CD4-positive, alpha-beta T cell treated with Interleukin-15 for 4 hours (primary cell): ENCODE measurements at places on chromosomes 13 and 19.

DNA sequence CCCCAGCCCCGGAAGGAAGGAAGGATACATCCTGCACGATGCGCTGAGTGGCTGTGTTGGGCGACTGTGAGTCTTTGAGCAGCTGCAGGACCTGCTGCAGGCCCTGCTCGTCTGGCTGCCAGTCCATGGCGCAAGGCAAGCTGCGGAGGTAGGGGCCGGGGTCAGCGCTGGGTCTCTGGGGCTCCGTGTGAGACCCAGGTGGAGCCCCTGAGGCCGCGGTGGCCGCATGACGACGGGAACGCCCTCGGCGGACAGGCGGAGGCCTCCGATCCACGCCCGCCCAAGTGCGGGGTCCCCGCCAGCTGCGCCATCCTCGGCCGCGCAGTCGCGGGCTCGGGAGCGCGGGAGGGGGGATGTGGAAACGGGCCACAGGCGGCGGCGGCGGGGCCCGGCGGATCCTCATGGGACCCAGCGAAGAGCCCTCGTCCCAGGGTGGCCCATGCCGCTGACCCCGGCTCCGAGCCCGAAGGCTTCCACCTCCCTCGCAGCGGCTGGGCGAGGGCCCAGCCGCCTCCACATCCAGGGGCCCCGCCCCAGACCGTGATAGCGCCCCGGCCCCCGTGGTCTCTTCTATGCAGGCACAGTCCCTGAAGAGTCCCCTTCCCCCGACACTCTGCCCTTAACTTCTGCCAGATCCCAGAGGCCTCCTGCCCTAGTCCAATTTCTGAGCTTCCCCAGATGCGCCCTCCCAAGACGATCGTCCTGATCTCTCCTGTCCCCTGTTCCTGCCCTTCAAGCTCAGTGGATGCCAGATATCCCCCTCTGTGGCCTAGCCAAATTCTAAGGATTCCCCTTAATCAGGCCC lies 2.7 kb downstream of the TNPO2 start:
- DNase-seq: no peak

DNA sequence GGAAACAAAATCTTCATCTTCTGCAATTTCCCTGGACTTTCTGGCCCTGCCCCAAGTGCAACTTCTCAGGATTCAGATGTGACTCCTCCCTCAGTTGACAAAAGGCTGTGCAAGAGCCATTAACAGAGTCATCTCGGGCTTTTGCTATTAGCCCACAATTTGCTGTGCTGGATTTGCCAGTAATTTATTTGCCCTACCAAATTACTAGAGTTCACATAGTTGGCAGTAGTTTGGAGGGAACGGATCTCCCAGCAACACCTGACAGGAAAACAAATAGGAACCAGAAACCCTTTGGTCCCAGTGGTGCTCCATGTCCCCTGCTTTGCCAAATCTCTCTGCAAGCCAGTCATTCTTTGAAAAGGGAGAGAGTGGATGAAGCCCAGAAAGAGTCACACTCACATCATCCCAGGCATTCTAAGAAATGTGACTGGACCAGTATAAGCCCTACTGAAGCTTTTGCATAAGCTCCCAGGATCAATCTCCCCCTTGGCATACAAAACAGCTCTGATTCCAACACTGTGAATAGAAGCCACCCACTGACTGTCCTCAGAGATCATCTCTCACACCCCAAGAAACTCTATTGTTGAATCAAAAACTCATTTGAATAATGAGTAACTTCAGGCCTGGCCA lies 350.1 kb upstream of the NBEA start:
- no peak for DNase-seq

DNA sequence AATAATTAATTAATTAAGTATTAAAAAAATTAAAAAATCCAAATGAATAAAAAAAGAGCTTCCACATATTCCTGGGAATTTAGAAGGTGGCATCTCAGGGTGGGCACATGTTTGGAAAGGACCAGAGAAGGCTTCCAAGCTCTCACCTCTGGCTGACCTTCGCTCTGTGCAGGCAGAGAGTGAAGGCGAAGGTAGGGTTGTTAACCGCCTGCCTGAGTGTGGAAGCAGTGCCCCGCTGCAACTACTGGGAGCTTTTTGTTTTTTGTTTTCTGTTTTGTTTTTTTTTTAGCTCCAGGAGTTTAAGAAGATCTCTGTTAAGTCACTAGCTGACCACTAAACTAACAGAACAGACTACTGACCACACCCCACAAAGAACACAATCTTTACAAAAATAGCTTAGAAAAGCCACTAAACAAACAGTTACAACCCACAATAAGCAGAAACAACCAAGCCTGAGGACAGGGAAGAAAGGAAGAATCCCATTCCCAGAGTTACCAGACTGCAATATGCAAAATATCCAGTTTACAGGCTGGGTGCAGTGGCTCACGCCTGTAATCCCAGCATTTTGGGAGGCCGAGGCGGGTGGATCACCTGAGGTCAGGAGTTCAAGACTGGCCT lies 11.4 kb downstream of the ZNF541 start:
- DNase-seq: no peak

- no peak for DNase-seq
Observed at GRCh38 chr19:33391631-33392249, 18.2 kb downstream of the CEBPG start.

DNA sequence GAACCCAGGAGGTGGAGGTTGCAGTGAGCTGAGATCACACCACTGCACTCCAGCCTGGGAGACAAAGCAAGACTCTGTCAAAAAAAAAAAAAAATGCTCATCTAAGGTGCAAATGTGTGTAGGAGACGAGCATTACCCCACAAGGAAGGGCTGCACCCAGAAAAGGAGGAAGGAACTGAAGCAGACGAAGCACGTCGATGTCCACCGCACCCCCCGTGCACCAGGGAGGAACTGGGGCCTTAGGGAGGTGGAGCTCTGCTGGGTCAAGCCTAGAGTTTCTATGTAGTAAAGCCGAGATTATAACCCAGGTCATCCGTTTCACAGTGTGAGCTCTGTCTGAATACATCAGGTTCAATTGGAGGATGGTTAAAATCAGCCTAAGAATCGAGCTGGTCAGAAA lies 1.1 kb downstream of the VSTM1 start:
- DNase-seq: no peak

DNA sequence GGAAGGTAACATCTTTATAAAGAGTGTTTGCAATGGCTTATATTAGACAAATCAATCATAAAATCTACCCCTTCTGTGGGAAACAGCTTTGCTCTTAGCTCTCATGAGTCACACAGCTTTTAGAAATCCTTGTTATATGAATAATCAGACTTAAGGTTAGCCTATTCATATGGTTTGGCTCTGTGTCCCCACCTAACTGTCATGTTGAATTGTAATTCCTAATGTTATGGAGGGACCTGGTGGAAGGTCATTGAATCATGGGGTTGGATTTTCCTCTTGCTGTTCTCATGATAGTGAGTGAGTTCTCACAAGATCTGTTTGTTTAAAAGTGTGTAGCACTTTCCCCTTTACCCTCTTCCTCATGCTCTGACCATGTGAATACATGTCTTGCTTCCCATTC lies 704.2 kb upstream of the KLHL1 start:
- no peak for DNase-seq

DNA sequence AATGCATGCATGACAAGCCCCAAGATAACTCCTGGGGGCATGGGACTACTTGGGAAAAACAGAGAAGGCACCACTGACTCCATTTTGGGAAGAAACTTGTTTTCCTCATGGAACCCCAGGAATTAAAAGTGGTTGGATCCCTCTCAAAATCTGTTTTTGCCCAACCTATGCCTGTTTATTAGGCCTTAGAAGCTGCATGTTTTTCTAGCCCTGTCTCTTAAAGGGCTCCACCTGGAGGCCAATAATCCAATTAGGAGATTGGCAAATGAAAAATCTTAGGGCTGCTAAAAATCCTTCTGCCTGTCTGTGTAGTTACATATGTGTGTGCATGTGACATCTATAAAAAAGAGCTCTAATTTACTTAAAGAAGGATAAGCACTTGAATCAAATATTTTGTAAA lies 26.9 kb downstream of the MED4 start:
- no peak for DNase-seq

- no peak for DNase-seq
Observed at GRCh38 chr19:31670931-31671330, 321.7 kb upstream of the TSHZ3 start.
